ENCODE measurements at places on chromosomes 1 and 21. TPM values are rescaled to one million over a fixed set of nuclear protein-coding genes. Genes with fewer than 3 reads are reported as not detected.

Gene TNN
- polyA plus RNA-seq, result 3.1 TPM

Gene TNFSF18
- polyA plus RNA-seq, result not detected

Gene VTCN1
- polyA plus RNA-seq, result 25.0 TPM

Gene TSTD1
- 61.6 TPM for polyA plus RNA-seq

Gene RNU5D-1
- polyA plus RNA-seq, result not detected

Gene SPATA1
- 4.0 TPM for polyA plus RNA-seq

GRCh38 chr1:93021539-93022134 is 57.4 kb upstream of the MTF2 start:
- no peak for DNase-seq

DNA sequence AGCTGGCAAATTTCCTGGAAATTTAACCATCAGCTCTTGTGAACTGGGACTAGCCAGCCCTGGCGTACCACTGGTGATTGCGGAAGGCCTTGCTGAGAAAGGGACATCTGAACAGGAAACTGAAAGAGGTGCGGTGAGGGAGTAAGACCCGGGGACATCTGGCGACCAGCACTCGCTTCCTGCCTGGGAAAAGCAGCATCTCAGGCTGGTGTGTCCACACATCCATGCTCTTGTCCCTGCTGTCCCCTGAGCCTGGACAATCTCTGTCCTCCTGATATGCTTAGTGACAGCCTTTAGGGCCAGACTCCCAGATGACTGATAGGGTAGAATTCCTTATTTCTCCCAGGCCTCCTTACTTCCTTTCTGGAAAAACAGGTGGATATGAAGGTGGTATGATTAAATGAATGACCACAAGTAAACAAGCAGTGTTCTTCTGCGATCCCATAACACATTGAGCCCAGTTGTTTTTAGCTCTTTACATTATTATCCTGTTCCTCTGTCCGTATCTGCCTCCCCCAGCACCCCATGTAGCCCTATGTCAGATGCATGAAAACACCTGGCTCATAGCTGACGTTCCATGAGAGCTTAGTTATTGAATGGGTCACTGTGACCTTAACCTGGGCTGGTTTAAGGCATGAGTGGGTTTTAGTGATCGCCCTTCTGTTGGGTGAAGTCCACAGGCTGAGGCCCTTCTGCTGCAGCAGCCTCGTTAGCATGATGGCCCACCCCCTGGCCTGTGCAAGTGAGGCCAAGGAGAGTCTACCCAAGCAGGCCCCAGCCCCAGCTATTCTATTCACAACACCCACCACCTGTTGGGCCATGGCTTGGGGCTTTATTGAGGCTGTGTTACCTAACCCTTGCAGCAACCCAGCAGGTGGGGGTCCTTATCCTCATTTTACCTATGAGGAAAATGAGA is 76.1 kb upstream of the GADD45A start:
- no peak for DNase-seq

GRCh38 chr1:109799445-109799844 is 35.7 kb upstream of the EPS8L3 start:
- no peak for DNase-seq

- DNase-seq, result no peak
These were observed 74.3 kb upstream of the ADAR start for GRCh38 chr1:154682254-154682653.

DNA sequence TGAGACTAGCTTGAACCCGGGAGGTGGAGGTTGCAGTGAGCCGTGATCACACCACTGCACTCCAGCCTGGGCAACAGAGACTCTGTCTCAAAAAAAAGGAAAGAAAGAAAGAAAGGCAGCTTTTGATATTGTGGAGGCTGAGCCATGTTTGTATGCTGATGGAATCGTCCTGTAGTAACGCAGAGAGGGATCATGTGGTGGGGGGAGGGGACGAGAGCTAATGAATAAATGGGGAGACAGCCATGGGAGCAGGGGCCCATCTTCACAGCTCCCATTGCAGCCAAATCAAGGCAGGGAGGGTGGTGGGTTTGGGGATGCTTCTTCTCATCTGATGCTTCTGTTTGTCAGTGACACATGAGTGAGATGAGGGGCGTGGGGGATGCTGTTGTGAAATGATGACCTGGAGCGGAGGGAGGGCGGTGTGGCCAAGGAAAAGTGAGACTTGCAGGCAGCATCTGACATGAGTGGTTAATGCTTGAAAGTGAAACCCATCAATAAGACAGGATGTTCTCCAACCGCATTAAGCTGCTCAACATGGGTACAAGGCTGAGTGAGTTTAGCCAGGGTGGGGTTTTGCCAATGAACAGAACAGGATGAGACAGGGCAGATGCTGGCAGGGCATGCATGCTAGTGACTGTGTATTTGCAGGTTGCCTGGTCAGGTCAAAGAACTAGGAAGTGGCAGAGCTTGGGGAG is 16.7 kb downstream of the SPATA21 start:
- DNase-seq, result peak; percentile 4

GRCh38 chr1:14498839-14499238 is 99.6 kb upstream of the KAZN start:
- DNase-seq, result no peak
